Suppressor macrophage treated with lipopolysaccharide for 1 hour (primary cell): ENCODE measurements at places on chromosomes 6 and 20.

DNA sequence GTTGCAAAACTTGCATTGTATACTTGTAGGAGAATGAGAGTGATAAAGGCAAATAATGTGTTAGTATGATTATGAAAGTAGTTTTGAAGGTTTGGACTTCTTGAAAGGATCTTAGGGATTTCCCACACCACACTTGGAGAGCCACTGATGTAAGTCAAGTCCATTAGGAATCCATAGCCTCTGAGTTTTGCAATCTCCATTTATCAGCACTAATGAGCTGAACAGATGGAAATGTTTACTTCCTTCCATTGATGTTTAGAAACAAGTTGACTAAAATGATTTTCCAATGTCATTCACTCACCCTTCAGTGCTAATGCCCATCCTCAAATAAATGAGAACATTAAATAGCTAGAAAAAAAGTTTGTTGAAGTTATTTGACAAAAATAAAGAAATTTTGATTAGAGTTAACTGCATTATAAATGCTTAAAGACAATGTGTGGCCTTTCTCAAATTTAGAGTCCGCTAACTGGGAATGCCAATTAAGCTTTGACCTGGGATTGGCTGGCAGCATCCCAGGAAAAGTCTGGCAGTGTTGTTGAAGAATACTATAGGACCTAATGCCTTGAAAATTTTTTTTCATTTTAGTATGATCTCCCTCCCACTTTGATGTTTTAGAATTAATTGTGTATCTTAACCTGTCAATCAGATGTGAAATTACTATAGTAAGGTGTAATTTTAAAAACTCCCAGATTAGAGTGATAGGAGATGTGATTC is 68.0 kb downstream of the SLC35F1 start:
- no peak for DNase-seq

- DNase-seq: peak; percentile 41
Measured at GRCh38 chr20:13418263-13419229, 197.5 kb downstream of the ISM1 start.

DNA sequence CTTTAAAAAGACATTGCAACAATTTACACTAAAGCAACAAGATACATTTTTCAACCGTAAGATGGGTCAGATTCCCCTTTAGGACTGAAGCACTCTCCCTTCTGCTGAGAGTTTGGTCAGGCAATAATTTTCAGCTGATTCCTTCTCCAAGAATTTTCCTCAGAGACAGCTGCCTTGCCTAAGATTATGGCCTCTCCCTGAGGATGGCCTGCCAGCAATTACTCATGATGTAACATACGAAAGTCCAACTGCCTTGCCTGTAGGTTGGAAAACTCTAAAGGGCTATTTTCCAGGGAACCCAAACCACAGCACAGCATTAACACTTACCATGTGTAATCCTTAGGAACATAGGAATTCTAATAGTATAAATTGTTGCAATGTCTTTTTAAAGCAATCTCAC is 229.1 kb upstream of the FLRT3 start:
- DNase-seq: no peak

DNA sequence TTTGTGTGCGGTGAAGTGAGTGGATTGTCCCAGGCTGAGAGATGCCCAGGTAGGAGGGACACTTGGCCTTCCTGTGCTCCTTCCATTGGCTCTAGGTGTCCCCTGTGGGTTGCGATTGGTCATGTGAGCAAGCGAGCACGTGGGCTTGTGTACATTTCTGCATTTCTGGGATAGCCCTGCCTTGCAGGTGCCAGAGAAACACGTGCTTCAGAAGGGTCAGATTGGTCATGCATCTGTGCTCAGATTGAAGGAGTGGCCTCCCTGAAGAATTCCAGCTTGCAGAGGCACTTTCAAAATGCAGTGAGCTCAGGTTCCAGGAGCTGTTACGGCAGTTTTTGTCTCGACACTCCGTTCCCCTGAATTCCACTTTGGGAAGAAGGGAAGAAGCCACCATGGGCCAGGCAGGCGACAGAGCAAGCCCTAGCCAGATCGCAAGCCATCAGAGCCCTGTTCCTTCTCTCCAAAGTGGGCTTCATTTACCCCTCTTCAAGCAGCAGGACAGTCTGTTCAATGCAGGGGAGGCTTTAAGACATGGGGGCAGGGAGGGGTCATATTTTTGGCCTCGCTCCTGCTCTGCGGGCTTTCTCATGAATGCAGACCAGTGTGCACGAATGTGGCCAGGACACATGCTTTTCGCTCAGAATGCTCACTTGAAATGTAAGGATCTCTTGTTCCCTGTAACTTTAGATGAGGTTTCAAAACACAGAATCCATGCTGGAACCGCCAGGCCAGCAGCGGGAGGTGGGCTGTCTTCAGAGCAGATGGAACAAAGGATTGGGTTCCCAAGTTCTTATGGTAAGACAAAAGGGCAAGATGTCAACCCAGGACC is 78.6 kb upstream of the AKAP12 start:
- no peak for DNase-seq

DNA sequence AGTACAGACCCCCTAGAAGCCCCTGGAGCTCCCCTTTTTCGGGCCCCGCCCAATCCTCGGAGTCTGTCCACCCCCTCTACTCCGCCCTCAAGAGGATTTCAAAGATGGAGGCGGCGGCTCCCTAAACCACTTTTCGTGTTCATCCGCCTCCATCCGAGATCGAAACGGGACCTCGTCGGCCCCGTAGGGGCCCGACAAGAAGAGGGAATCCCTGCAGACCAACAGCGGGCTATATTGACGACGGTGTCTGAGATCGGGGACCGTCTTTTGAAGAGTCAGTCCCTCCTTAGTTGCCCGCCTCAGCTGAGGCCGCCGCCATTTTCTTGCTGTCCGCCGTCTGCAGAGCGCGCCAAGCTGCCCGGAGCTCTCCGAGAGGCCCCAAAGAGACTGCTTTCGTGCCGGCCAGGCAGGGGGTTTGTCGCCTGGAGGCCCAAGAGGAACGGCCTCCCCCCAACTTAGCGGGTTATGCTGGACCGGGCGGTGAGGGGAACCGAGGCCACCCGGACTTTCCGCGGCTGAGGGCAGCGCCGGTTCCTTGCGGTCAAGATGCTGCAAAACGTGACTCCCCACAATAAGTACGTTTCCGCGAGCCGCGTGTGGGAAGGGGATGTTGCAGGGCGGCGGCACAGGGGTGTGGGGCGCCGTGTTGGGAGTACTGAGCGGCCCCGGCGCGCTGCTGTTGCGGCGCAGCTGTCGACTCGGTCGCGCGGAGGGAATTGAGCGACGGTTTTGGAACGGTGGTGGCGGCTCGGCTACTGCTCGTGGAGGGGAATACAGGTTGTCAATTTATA is 4.2 kb downstream of the BRD2 start:
- peak; percentile 70 for DNase-seq

- DNase-seq: peak; percentile 49
Measured at GRCh38 chr6:157045831-157046454, 268.8 kb downstream of the ARID1B start.

DNA sequence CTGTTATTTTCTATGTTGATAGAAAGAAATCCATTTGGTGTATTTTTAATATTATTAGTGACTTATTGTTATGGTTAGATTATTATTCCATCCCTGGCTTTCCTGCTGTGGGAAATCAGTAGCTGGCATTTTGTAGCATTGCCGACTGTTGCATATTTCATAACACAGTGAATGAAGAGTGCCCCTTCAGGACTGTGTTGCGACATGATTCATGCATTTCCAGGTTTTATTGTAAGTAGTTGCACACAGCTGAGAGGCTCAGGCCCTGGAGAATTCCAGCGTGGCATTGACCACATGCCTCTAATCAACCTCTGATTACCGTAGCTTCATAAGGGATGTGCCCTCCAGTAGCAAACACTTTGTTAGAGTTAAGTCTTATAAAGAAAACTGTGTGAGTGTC is 263.9 kb downstream of the FARS2 start:
- DNase-seq: no peak

DNA sequence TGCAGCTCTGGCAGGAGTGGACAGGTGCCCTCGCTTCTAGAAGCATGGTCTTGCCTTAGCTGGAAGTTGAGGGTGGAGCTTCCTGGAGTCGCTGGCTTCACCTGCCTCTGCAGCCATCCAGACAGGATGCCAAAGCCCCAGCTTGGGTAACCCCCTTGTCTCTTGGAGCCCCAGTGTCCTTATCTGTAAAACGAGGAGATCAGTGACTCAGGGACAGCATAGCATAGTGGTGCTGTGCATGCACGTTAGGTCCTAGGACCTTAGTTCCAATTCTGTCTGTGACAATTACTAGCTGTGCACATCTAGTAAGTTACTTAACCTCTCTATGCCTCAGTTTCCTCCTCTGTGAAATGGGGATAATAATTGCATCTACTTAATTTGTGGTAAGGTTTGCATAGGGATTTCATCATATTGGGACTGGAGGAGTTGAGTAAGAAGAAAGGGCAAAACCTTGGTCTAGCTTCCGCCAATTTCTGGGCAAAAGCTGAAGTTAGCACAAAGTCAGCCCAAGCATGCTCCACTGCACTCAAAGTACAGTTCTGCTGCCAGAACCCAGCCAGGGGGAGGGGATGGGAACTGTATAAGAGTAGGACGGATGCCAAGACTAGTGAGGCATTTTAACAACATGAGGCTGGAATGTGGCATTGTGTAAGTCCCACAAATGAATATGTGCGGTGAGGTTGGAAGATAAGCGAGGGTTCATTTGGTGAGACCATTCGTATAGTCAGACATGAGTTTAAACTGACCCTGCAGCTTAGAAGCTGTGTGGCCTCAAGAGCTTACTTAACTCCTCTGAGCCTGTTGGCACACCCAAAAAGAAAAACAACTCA is 24.5 kb downstream of the TOX2 start:
- DNase-seq: peak; percentile 59

- DNase-seq: no peak
Measured at GRCh38 chr6:136604328-136604825, 54.2 kb upstream of the MAP7 start.

- no peak for DNase-seq
Measured at GRCh38 chr6:33670971-33671743, 40.3 kb downstream of the UQCC2 start.

GRCh38 chr20:41733151-41733550 is 115.0 kb upstream of the CHD6 start:
- peak; percentile 47 for DNase-seq

GRCh38 chr6:39821046-39821740 is 29.0 kb downstream of the DAAM2 start:
- no peak for DNase-seq

- peak; percentile 82 for DNase-seq
Measured at GRCh38 chr20:59087829-59088433, 45.3 kb upstream of the PRELID3B start.

- DNase-seq: no peak
Measured at GRCh38 chr6:135631821-135632220, 134.3 kb upstream of the AHI1 start.

GRCh38 chr6:118535176-118535844 is 12.8 kb upstream of the PLN start:
- DNase-seq: no peak

DNA sequence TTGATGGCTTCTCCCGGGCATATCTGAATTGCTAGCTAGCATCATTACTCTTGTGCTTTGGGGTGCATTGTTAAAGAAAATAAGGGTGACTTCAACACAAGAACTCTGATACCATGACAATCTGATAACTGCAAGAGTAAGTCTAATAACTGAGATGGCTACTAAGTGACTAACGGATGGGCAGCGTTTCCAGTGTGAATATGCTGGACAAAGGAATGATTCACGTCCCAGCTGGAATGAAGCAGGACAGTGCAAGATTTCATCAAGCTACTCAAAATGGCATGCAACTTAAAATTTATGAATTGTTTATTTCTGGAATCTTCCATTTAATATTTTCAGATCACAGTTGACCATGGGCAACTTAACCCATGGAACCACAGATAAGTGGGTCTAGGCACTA is 31.7 kb downstream of the MOXD1 start:
- DNase-seq: no peak

- DNase-seq: peak; percentile 81
Measured at GRCh38 chr20:13771853-13772453, 12.8 kb downstream of the ESF1 start.

GRCh38 chr6:41055149-41055548 is 2.1 kb downstream of the APOBEC2 start:
- no peak for DNase-seq

DNA sequence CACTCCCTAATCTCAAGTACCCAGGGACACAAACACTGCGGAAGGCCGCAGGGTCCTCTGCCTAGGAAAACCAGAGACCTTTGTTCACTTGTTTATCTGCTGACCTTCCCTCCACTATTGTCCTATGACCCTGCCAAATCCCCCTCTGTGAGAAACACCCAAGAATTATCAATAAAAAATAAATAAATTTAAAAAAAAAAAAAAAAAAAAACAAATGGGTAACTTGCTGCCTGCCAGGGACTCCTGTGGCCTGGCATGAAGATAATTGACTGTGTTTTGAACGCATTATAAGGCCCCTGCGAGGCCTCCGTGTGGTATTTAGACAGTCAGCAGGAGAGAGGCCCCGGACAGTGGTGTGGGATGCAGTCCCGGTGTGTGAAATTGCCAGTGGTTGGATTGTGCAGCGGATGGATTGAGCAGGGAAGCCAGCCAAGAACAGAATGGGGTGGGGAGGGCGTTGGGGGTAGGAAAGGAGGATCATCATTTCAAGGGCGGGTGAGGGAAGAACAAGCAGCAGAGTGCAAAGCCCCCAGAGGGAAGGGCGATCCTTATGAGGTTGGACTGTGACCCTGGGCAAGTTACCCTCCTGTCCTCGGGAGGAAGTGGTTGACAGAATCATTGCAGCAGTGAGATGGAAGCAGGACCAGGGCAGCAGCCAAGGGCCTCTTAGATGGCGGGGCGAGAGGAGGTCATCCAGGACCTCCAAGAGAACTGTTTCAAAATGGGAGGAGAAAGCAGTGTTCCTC is 43.3 kb downstream of the PPARD start:
- DNase-seq: no peak

- peak; percentile 93 for DNase-seq
Measured at GRCh38 chr6:37083243-37084138, 78.0 kb downstream of the FGD2 start.

GRCh38 chr20:8780915-8781314 is 288.0 kb upstream of the PLCB4 start:
- DNase-seq: no peak

DNA sequence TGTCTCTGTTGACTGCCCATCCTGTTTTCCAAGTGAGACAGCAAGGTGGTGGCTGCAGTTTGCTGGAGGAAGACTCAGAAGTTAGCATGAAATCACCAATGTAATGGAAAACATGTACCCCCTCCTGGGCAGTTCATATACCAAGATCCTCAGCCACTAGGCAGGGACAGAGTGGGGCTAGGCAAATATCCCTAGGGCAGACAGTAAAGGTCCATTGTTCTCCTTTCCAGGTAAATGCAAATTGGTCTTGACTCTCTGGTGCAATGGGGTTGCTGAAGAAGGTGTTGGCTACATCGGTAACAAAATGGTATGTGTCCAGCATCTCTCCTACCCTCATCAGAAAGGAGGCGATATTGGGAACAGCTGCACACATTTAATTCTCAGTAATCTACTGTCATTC is 233.6 kb upstream of the SOX4 start:
- DNase-seq: no peak

- no peak for DNase-seq
Measured at GRCh38 chr6:70957284-70957617, 391 bp upstream of the B3GAT2 start.
